Stimulated activated CD8-positive, alpha-beta memory T cell treated with anti-CD3 and anti-CD28 coated beads, Interleukin-7, amount 100 ng/mL, for 48 hours (primary cell): ENCODE measurements at places on chromosomes 7 and 10.
A peak's percentile ranks its signal among the peaks of the same experiment; 100 is the strongest.

DNA sequence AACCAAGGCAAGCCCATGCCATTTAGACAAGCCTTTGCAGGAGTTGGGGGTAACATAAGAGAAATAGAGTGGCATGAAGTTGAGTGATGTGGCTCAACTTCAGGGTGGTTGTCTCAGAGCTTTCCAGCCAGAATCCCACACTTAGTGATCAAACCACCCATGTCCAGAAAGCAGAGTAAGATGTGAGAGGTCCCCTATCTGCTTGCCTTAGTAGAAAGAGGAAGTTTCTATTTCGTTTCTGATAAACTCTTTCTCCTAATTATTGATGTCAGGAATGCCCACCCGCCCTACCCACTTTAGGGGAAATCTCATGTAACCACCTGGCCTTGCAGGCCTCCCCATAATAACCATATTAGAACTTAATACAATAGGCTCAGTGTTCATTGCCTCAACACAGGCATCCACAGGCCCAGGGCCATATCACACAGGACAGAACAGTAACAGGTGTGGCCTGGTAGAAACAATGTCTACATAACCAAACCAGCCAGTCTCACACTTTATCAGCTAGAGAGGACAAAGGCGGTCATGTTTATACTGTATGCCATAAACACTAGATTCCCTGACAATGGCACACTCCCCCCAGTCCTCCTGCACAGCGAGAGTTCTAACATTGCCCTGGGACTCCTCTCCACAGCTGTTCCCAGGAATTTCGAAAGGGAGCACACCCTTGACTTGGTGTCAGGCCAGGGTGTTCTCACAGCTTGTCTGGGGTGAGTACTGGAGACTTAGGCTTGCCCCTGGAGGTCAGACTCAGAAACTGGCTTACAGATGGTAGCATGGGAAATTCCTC is 364.4 kb downstream of the CXCL12 start:
- no peak for DNase-seq

GRCh38 chr7:113085781-113086390 is 741 bp downstream of the GPR85 start:
- no peak for DNase-seq

GRCh38 chr7:85708221-85708620 is 521.4 kb upstream of the SEMA3D start:
- DNase-seq: no peak

DNA sequence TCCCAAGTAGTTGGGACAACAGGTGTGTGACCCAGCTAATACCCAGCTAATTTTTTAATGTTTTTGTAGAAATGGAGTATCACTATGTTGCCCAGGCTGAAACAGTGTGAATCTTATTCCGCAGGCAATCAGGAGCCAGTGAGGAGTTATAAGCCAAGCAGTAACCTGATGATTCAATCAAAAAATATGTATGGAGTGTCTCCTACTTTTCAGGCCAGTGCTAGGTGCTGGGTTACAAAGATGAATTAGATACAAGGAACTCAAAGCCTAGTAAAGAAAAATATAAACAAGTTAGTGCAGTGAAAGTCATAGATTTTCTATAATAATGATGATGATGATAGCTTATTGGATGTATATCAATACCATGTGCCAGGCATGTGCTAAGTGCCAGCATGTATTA is 13.2 kb upstream of the IFRD1 start:
- no peak for DNase-seq

GRCh38 chr10:24821986-24822385 is 98.3 kb upstream of the ARHGAP21 start:
- peak; percentile 17 for DNase-seq

DNA sequence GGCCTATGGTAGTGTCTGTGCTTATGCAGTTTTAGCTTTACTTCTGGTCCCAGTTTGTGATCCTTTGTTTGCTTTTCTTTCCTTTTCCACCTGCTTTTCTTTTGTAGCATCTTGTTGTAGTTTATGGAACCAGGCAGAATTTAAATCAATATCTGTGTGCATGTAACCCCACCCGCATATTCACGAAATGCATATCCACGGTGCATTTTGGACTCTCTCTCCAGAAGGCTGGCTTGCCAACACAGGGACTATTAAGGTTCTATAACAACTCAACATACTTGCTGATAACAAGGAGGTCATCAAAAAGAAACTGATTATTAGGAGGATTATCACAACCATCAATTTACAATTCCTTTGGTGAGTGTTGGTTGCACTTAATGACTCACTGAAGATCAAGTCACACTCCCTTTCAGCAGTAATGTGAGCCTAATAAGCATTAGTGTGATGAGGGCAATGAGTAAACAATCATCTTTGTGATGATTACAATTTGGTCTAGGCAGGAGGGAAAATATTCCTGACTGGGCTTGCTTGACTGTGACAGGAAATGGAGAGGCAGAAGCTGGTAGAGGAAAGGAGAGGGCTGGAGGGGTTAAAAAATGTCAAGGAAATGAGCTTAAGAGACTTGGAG is 378.6 kb downstream of the REEP3 start:
- no peak for DNase-seq

GRCh38 chr10:8815969-8816368 is 761.5 kb downstream of the GATA3 start:
- DNase-seq: no peak

GRCh38 chr7:95267754-95268153 is 56.6 kb downstream of the PON1 start:
- no peak for DNase-seq

DNA sequence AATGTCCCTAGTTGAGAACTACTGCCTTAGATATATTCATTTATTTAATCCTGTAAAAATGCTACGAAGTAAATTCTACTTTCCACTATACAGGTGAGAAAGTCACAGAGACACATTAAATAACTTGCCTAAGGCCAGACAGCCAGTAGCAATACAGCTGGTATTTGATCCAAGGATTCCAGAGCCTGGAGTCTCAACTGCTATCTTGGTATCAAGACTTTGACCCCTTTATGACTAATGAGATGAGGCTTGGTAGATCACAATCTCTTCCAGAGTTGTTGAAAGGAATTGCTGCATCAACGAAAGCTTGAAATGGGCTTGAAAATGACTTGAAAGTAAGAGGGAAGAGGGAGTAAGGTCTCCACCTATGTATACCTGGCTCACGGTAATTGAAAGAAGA is 83.3 kb downstream of the ORC5 start:
- DNase-seq: no peak

- no peak for DNase-seq
Measured at GRCh38 chr7:30047124-30047523, 18.9 kb downstream of the PLEKHA8 start.

- no peak for DNase-seq
Measured at GRCh38 chr7:73696372-73696771, 13.0 kb downstream of the BUD23 start.
